Activated CD4-positive, alpha-beta T cell treated with anti-CD3 and anti-CD28 coated beads, Interleukin-2, amount 10 ng/mL, durations not matched to agents 7 days and 5 days (primary cell): ENCODE measurements at places on chromosomes 5 and 9.
A peak's percentile ranks its signal among the peaks of the same experiment; 100 is the strongest.

GRCh38 chr5:140671472-140672125 lies 1.8 kb downstream of the DND1 start:
- no peak for DNase-seq

DNA sequence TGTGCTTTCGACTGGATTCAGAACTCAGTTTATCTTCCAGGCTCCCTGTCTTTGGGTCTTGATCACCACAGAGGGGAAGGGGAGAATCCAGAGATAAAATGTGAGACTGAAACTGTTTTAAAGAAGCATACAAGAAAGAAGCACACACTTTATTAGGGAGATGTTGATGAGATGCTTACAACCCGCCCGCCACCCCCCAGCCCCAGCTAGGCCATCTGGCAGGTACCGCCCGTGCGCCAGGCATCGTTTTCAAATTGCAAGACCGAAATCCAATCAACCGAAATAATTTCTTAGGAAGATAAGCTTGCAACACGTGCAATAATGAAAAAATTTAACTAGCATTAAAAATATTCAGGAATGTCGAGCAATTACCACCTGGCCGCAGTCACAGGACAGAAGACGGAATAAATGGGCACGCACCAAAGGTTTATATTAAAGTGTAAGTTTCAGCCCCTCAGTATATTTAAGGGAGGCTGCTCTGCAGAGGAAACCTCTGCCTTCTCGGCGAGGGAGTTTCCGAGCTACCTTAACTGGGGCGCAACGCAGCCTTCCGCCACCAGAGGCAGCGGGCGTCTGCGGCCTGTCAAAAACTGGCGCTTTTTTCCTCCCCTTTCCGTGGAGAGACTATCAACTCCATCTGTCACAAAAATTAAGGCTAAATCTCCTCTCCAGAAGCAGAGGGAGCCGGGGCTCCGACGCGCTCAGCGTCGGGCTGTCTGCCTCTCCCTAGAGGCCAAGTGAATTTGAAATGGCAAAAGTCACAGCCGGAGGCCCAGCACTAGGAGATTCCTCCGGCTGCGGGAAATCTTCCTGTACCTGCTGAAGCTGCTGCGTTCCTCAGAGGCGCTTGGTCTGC lies 996 bp upstream of the GAS1 start:
- peak; percentile 78 for DNase-seq

DNA sequence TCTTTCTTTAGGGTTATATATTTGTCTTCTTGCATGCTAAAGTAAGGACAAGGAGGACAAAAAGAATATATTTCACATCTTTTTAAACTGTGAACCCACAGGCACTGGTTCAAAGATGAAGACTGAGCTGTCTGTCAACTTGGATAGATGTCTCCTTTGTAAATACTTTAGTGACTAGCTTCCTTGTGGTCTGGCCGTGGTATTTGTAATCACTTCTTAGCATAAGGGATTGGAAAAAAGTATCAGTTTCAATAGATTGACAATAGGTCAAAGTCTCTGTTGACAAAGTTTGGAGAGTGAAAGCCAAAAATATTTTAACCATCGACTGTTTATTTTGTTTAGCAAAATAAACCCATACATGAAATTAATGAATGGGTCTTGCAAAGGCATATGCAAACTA lies 91.4 kb downstream of the TMEM167A start:
- DNase-seq: no peak

GRCh38 chr9:136010615-136011361 lies 49.6 kb upstream of the UBAC1 start:
- no peak for DNase-seq

DNA sequence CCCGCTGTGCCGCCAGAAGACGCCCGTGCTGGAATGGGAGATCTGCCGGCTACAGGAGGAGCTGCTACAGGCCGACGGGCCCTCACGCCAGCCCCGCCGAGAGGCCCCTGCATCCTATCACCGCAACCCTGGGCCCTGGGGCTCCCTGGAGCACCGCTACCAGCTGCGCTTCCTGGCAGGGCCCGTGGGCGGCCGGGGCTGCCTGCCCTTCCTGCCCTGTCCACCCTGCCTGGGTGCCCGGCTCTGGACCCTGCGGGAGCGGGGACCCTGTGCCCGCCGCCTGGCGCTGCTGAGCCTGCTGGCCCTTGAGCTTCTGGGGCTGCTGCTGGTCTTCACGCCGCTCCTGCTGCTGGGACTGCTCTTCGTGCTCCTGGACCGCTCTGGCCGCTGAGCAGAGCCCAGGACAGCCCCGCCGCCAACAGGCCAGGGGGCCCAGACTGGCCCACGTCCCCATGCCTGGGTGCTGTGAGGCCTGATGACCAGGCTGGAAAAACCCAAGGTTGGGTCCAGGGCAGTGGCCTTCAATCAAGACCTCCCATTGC lies 3.8 kb downstream of the RNF208 start:
- DNase-seq: no peak

DNA sequence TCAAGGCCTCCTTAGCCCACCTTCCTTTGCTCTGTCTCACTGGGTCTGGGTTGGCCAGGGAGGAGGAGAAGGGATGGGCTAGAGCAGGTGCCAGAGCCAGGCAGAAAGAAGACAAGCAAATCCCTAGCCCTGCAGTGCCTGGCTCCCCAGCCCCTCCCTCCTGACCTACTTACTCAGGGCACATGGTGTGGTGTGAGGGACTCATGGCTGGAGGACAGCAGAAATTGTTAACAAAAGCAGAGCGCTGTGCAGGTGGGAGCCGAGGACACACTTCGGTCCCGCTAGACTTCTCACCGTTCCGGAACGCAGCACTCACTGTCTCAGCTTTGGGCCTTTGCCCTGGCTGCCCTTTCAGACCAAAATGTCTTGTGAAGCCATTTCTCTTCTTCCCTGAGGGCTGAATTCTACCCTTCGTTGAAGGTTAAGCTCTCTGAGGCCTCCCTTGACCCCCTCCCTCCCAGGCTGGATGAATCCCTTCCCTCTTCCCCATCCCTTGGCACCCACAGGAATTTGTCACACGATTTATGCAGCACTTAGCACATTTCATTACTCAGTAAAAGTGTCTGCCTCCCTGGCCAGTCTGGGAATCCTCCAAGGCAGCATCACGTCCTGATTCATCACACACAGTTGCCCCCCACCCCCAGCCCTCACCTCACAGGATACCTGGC lies 263.9 kb upstream of the TRPC7 start:
- DNase-seq: no peak

GRCh38 chr5:10162468-10162867 lies 87.2 kb downstream of the ATPSCKMT start:
- DNase-seq: no peak

DNA sequence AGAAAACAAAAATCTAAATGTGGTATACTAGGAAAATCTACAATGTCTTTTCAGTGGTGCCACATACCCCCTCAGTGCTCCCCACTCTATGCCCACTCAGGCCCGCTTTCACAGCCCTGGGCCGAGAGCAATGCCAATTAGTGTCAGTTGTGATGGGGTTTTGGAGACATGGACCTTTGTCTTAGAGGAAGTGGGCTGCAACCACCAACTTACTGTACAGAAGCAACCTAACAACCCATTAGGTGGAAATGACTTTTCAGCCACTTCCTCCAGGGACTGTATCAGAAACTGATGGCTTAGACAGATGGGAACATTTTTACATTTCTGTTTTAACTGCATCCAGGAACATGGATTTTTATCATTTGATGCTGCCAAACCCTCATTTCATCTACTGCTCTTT lies 268.0 kb downstream of the BNC2 start:
- DNase-seq: no peak

DNA sequence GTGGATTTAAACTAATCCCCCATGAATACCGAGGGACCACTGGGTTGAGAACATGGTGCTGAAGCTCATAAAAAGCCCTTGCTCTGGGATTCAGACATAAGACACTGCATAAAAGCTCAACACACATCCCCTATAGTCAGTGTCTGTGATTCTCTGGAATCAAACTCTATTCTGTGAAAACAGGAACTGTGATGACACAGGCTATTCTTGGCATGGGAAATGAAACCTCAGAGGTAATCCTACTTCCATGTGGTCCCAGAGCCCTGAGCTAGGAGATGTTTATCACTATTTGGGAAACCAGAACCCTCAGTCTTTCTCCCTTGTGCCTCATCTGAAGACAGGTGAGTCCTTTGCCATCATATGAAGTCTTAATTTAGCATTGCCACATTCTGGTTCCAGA lies 135.4 kb upstream of the PRSS3 start:
- DNase-seq: no peak

DNA sequence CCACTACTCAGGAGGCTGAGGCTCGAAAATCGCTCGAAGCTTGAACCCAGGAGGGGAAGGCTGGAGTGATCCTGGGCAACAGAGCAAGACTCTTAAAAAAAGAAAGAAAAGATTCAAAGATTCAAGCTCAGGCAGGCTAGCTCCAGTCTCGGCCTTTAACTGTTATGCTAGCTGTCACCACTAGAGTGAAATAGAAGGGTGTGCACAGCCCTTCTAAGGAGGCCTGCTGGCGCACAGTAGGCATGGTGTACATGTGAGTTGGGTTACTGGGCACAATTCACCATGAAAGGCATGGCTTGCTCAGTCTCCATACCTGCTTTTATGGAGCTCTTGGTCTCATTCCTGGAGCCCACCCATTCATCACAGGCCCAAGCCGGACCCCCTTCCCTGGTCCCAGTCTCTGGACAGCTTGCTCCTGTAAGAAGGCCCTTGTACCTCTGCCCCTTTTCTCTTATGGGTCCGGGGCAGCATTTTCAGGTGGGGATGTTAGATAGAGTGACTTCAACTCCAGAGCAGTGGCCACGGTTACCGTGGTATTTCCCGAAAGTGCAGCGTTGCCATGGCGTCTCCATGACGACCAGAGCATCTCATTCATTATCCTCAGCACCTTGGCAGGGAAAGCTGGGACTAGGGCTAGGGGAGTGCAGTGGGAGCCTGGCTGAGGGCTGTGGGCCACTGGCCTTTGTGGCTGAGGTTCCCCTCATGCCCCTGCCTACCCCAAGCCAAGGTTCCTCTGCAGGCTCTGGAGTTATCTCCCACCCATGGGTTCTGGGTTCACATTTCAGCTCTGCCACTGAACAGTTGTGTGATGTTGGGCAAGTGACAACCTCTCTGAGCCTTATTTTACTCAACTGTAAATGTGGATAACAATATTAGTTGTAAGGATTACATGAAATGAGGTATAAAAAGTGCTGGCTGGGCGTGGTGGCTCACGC lies 5.7 kb downstream of the NDST1 start:
- DNase-seq: no peak

GRCh38 chr9:14451949-14452348 lies 138.0 kb upstream of the NFIB start:
- no peak for DNase-seq

DNA sequence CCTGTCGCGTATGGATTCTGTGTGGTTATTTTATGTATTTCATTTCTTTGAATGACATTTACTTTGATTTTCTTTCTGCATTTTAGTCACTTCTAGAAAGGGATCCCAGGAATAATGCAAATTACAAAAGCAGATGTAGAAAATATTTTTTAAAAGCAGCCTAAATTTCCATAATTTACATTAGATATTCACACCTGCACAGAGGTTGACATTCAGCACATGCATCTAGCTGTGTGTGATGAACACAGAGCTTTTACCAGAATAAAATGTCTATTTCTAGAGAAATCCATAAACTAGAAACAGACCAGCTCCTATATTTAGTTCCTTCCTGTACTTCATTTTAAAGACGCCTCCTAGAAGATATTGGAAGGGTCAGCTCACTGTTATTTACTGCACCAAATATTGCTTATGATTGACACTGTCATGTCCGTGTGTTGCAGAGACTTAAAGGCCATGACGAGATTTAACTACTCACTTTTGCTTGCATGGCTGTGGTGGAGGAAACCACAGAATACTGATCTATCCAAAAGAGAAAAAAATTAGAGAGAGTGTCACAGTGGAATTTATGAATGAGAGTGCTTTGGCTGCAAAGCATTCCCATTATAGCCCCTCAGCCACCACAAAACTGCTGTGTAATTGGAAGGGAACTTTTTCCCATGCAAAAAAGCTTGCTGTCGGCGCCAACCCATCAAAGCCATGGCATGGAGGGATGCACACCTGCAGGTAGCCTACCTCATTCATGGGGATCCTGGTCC lies 58.1 kb downstream of the EBF1 start:
- DNase-seq: no peak

GRCh38 chr5:123871373-123871772 lies 359.4 kb downstream of the CSNK1G3 start:
- DNase-seq: no peak

DNA sequence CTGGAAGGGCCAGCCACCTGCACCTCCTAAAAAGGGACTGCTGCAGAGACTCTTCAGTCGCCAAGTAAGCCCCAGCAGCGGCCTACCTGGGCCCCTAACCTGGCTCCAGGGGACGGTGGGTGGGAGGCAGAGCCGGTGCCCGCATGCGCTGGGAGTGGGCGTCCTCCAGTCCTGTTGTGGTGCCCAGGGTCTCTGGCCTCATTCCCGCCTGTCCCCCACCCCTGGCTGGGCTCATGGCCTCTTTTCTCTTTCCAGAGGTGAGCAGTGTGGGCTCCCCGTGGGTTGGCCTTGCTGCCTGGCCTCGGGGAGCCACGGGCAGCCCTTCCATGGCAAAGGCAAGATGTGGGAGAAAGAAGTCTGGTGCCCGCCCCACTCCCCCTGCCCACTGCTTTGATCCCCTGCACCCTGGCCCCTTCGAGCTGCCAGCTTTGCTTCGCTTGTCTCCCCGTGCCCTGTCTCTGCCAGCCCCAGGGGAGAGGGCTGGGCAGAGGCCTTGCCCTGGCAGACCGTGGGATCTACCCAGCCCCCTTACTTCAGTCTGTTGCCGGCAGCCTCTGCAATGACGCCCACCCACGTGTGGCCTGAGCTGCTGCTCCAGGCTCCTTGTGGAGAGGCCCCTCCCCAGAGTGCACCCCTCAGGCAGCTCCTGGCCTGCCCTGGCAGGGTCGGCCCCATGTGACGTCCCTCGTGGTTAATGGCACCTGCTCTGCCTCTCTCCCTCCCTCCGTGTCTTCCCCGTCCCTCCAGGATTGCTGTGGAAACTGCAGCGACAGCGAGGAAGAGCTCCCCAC lies 5.4 kb upstream of the PRR7 start:
- DNase-seq: no peak

DNA sequence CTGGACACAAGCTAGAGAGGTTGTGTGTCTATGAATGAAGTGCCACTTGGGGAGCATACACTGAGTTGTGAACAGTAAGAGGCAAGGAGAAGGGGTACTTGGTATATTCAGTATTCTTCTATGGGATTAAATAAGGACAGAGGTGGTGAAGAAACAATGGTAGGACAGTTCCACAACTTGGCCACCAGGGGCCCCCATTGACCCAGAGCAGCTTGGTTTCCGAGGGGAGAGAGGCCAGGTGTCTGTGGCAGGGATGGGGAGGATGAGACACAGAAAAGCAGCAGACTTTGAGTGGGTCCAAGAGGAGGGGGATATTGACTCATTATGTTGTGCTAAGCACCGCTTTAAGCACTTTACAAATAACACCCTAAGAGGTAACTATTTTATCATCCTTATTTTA lies 220.6 kb downstream of the MELK start:
- DNase-seq: no peak

GRCh38 chr9:124149992-124150391 lies 107.8 kb upstream of the NEK6 start:
- DNase-seq: no peak

GRCh38 chr5:59416451-59416850 lies 477.1 kb downstream of the PDE4D start:
- no peak for DNase-seq

- DNase-seq: no peak
These were observed 5.1 kb downstream of the TYRP1 start for GRCh38 chr9:12698266-12698665.
